Hematopoietic multipotent progenitor cell treated with erythropoietin and hydrocortisone succinate and interleukin-3 and kit ligand, for 8 days (in vitro differentiated cells): ENCODE measurements at places on chromosomes 16 and 17.

DNA sequence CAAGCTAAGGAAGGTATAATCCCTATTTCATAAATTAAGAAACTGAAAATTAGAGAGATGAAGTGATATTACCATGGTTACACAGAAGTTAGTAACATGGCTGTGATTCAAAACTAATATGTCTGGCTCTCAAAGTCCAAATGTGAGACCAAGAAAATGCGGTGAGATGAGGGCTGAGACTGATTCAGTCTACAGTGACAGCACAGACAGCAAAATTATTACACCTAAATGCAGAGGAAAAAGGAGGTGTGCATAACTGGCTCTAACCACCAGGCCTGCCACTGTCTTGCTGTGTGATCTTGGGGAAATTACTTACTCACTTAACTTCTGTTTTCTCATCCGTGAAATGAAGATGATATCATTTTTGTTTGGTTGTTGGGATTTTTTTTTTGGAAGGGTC, 270.0 kb upstream of the SOX9 start:
- no peak for DNase-seq

- DNase-seq = peak; percentile 45
These were observed 54.4 kb upstream of the PABPN1L start for GRCh38 chr16:88920618-88921590.

DNA sequence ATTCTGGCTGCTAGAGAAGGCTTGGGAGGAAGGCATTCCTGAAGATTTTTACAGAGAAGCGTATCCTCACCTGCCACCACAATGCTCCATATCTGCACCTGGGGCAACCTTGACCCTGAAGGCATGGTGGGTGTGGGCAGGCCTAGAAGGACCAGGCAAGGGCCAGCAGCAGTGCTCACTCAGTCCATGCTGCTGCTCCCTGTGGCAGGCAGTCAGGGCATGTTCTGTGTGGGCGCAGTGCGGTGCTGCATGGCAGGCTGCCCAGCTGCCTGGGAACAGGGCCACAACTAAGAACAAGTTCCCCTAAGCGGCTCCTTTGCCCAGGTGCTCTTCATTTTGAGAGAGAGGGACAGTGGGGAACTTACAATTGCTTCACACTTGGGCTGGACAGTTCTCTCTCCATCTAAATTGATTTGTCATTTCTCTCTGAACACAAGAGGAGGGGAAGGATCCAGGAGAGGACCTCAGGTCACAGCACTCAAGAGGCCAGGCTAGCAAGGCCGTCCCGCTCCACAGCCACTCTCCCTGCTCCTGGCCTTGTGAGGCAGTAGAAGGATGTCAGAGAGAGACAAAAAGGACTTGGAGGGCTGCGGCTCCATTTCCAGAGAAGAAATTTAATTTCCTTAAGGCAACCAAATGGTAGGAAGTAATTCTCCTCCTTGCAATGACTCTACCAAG, 158.8 kb downstream of the AATF start:
- no peak for DNase-seq

- DNase-seq = no peak
These were observed 30.8 kb upstream of the ATP2A3 start for GRCh38 chr17:3995067-3995466.

GRCh38 chr16:22898131-22898530, 84.2 kb downstream of the HS3ST2 start:
- DNase-seq = no peak

GRCh38 chr16:87955302-87956097, 4.3 kb downstream of the BANP start:
- DNase-seq = no peak

GRCh38 chr17:52546990-52547389, 388.5 kb upstream of the CA10 start:
- no peak for DNase-seq

GRCh38 chr16:4534151-4534790, 4.3 kb downstream of the CDIP1 start:
- no peak for DNase-seq

DNA sequence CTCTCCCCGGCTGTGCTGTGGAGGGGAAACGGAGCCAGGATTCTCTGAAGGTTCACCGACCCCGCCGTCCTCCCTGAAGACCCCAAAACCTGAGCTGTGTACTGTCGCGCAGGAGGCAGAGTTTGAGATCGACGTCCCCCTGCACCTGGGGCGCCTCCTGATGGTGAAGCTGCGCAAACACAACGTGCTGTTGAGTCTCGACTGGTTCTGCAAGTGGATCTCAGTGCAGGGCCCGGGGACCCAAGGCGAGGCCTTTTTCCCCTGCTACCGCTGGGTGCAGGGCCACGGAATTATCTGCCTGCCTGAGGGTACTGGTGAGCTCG, 62.6 kb upstream of the TEKT1 start:
- peak; percentile 23 for DNase-seq

DNA sequence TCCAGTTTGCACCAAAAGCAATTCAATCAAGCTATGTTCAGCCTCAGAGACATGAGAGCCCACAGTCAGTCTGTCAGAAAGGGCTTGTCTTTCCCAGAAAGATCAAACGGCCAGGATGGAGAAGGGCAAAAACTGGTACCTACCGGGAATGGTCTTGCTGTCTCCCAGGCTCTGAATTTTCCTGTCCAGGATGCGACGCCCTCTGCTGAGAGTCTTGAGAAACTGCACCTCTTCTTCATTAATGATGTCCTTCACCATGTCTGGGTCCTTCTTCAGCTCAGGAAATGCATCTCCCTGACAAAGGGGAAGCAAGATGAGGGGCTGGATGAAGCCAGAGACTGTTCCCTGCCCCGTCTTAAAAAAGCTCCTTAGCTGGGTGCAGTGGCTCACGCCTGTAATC, 15.8 kb upstream of the EXOSC6 start:
- DNase-seq = peak; percentile 68

DNA sequence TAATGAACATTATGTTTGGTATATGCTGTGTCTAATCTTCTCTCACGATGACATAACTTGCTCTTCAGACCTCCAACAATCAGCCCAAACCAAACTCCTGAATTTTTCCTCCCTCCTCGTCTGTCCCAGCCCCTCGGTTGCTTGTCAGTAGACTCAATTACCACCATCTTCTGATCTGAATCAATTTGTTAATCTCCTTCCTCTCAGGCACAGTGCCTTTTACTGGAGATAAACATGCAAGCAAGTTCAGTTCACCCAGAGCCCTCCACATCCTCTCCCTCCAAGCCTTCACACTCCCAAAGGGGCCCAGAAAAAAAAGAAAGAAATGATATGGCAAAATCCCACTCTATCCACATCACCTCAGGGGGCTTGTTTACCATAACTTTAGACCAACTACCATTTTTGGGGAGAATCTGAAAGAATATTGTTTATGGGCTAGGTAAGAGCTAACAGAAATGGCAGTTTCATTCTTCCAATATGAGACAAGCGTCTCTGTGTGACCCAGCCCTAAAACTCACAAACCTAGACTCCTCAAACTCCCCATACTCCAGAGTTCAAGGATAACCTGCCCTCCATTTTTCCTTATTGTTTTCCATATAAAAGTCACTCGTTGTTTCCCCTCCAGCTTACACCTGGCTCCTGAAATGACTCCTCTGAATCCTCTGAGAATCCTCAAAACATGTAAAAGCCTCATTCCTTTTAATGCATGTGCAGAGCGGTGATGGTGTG, 1.5 kb downstream of the TEX2 start:
- peak; percentile 78 for DNase-seq

DNA sequence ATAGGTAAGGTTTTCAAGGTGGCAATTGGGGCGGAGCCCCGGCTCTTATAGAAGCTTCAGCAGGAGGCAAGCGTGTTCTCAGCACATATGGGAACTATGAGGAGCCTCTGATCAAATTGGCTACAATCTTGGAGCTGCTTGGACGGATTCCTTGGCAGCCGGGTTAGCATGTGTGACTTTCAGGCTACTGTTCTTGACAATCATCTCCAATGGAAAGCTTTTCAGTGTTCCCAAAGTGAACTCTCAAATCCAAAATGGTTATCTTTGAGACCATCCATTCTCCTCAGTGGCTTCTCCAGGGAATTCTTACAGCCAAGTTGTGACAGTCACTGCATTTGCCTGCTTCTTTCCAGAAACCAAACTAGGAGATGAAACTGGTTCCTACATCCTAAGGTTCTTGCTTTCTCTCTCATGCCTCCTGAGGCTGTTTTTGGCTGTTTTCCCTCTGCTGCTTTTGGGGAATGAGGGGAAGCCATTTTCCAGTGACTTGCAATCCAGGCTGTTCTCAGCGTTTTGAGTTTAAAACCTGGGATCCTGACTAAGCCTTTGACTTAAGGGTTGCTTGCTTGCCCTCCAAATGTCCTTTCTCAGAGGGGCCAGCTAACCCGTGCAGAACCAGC, 10.9 kb downstream of the HAS3 start:
- DNase-seq = no peak

GRCh38 chr17:31559584-31560501, 168.4 kb downstream of the RAB11FIP4 start:
- no peak for DNase-seq

- DNase-seq = peak; percentile 50
These were observed 59.2 kb downstream of the ANKRD11 start for GRCh38 chr16:89431158-89431584.

- DNase-seq = no peak
These were observed 63.6 kb downstream of the OTOA start for GRCh38 chr16:21727344-21727743.

DNA sequence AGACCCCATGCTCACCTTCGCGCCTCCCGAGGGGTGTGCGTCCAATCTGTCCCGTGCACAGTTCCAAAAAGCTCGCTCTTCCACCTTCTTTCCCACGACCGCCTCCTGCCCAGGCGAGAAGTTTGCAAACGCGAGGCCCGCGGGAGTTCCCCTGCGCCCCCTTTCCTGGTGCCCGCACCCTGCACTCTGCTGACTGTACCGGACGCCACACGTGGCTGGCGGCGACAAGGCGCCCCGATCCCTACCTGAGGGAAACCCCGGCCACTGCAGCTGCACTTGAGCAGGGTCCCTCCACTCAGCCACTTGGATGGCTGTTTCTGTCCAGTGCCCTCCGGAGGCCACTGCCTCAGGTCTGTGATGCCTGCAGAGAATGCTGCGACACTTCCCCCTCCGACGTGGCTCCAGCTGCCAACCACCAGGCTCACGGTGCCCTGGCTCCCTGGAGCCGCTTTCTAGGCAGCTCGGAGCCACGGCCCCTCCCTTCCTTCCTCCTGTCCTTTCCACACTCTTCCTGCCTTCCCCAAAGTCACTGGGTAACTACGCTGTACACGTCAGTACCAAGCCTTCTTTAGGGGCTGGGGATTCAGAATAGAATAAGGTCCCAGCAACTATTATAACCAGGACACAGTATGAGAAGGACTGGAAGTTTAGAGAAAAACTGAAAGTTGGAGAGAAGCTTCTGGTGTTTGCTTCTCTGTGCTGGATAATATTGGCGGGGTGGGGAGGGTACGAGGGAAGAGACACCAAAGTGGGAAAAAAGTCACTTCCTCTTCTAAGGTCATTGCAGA, at the start of gene MLKL:
TSS of gene MLKL (minus strand) at position 425 of the 788 bp plus-strand sequence. CDS start 5,105 bp downstream, outside the sequence.
- peak; percentile 57 for DNase-seq

DNA sequence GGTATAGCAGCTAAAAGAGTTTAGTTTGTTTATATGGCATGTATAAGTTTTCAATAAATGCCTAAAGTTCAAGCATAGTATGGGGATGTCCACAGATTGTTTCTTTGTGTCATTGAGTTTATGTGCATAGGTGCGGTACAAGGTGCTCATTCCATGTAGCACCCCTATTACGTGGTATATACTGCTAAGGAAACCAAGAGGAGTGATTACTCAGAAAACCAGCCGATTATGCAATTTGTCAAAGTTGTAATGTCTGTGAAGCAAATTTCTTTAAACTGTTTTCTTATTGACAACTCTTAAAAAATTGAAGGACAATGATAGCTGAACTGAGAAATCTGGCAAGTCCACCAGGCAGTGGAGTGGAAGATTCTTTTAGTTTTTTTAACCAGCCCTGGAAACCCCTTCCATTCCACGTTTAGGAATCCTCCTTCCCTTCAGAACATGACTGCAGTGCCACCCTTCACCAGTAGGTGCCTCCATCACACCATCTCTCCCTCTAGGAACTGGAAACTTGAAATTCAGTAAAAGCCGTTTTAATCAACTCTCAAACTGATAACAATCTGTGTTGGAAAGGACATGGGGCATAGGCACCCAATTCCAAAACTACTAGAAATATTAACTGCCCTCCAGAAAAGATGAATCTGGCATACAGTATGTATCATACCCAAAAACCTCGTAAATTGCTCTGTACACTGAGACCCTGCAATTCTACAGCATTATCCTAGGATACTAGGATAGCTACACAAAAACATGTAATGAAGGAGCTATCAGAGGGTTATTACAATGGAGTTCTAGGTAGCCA, 43.5 kb downstream of the REXO5 start:
- DNase-seq = peak; percentile 72

GRCh38 chr16:69701866-69702265, 24.5 kb downstream of the NQO1 start:
- no peak for DNase-seq

DNA sequence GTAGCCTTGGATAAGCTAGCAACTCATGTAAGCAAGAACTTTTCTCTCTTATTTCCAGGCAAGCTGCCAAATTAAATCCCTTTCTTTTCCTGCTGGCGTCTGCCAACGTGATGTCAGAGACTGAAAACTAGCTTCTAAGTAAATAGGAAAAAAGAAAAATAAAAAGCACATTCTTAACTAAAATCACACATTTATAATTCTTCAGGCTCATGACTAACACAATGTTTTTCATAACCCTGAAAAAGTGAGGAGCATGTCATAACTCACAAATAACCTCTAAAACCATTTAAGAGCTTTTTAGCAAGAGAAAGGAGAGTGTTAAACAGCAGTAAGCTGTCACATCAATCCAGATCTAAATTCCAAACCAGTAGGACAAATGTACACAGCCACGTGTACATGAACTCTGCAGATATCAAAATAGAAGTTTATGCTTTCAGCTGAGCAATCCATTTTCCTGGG, 110.0 kb downstream of the N4BP1 start:
- DNase-seq = no peak

GRCh38 chr16:57513371-57514102, 22.8 kb downstream of the CCDC102A start:
- no peak for DNase-seq

DNA sequence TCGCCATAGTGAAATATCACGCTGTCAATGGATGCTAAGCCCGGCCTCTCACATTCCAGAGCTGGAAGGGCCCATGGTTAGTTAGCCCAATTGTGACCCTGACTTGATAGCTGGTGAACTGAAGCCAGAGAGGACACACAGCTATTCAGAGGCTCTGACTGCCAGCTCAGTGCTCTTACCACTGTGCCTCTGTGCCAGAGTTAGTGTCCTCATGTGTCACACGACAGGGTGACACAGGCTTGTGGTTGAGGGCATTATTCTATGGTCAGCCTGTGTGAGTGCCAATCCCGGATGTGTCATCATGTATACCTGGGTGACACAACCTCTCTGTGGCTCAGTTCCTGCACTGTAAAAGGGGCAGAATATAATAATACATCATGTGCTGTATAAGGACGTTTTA, 2.5 kb upstream of the MT1X start:
- DNase-seq = no peak

GRCh38 chr17:76545918-76546555, 6.2 kb downstream of the PRCD start:
- no peak for DNase-seq

- DNase-seq = no peak
These were observed 76.8 kb downstream of the CCDC182 start for GRCh38 chr17:57668332-57668731.

DNA sequence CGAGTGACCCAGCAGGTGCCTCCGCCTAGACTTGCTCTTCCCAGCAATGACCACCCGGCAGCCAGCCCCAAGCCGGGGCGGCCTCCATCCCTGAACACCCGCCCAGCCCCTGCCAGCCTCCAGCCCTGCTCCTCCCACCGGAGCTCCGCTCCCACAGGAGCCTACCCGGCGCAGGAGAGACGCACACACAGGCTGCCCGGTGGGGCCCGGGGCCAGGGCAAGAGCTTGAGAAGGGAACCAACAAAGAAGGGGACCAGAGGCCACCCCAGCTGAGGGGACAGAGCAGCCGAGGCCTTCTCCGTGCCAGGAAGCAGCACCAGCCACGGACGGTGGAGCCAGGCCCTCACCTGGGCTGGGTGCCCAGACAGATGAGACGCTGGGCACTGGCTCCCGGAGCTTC, 13.8 kb downstream of the PKD1 start:
- DNase-seq = no peak
